ENCODE measurements at places on chromosomes 13 and 19.

DNA sequence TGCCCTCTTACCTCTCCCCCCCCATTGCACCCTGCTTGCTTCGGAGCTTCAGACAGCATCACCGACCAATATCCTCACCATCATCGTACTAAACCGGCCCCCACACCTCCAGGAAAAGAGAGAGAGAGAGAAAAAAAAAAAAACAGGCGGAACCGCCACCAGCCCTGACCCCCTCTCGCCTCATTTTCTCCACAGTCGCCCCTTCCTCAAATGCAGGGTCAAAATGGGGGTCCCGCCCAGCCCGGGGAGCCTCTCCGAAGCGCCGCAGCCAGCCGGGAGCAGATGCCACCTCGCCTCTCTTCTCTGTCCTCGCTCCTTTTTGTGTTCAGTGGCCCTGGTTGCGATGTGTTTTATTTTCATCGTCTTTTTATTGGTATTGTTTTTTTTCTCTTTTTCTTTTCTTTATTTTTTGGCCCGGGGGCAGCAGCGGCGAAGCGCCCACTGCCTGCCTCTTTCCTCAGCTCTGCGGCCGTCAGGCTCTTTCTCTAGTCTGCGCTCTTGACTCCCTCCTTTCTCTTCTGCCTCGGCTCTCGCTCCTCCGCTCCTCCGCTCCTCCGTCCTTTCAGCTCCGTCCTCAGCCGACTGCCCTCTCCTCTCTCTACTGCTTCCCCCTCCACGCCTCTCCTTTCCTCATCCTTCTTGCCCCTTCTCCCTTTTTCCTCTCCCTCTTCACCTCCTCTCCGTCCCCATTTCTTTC is 41.4 kb downstream of the DEDD2 start:
- DNase-seq: no peak

GRCh38 chr19:15126131-15126910 is 19.1 kb downstream of the SYDE1 start:
- DNase-seq: no peak

DNA sequence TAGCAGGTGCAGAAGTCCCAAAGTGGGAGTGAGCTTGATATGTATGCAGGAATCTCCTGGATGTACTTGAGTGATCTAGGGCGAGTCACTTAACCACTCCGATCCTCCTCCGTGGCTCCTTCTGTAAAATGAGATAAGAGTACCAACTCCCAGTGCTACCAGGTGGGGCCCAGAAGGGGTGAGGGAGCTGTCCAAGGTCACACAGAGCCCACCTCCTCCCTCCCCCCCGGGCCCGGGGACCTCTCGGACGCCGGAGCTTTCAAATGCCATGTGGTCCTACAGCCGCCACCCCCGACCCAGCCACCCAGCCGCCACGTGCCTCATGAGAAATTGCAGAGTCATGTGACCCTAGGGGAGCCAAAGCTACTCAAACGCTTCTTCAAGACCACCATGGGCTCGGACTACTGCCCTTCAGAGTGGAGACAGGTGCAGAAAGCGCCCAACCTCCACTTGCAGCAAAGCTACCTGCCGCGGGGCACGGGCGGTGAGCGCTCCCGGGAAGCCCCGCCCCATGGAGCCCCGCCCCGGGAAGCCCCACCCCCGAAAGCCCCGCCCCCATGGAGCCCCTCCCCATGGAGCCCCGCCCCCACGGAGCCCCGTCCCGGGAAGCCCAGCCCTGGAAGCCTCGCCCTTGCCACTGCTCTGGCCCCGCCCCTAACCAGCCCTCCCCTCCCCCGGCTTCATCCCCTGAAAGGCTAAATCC is 10.1 kb upstream of the ZNF358 start:
- DNase-seq: no peak

DNA sequence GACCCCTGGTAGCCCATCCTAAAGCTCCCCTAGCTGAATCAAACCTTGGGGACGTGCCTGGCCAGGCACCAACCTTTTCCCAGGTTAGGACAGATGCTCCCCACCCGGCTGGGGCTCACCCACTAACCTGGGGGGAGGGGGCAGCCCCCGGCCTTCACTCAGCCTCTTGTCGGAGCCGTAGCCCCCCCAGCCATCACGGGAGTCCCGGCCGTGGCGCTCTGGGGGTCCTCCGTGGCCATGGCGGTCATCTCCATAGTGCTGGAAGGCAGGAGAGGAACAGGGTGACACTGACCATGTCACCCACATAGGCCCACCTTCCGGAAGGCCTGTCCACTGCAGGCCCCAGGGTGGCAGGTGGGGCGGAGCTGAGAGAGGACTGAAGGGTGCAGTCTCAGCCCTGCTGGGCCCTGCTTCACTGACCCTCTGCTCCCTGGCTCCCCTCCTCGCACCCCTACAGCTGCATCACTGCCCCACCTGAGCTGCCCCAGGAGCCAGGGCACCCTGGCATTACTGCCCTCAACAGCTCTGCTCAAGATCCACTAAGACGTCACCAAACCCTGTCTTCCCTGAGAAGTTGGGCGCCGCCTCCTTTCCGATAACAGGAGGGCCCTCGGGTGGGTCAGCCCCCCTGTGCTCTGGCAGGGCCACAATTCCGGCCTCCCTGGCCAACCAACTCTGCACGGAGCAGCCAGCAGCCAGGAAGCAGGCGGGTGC is 22.6 kb upstream of the TINCR start:
- no peak for DNase-seq

- DNase-seq: no peak
These were observed 15.2 kb upstream of the SLC25A30 start for GRCh38 chr13:45433381-45433790.

- no peak for DNase-seq
These were observed 169.9 kb downstream of the DCT start for GRCh38 chr13:94309576-94309975.

DNA sequence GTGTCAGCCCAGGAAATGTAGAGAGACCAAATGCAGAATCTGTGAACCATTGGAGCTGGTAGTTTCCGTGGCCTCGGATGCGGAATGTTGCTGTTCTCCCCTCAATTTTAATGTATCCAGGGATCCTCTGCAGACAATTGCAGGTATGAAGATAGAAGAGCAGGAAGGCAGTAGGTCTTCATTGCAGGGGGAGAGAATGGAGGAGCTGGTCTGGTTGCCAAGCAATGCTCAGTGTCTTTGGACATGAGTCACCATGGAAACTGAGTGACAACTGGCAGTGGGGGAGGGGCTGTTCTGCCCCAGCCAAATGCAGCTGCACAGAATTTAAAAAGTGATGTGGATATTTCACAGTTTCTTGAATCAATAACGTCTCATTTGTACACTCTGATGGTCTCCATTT is 56.1 kb upstream of the ZNF835 start:
- no peak for DNase-seq

DNA sequence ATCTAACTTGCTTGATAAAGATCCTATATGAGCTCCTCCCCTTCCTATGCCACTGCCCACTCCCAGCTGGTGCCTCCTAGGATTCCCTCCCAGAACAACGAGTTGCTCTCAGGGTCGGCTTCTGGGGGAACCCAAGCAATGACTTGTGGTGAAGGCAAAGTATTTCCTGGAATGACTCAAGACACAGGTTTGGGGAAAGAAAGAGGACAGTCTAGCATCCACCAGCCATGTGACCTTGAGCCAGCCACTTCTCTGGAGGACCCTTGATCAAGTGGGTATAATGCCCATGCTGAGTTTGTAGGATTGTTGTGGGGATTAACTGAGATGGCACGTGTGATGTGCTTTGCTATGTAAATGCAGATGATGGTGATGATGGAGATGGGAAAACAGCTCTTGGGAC is 33.0 kb downstream of the MBD3L2B start:
- no peak for DNase-seq

GRCh38 chr19:48963371-48964204 is 1.5 kb upstream of the FTL start:
- peak; percentile 40 for DNase-seq

GRCh38 chr13:46530084-46530935 is 22.7 kb upstream of the LRCH1 start:
- peak; percentile 3 for DNase-seq

- no peak for DNase-seq
These were observed 87.9 kb upstream of the POSTN start for GRCh38 chr13:37686501-37686900.

GRCh38 chr19:14363183-14364097 is 17.8 kb upstream of the ADGRE5 start:
- DNase-seq: no peak

DNA sequence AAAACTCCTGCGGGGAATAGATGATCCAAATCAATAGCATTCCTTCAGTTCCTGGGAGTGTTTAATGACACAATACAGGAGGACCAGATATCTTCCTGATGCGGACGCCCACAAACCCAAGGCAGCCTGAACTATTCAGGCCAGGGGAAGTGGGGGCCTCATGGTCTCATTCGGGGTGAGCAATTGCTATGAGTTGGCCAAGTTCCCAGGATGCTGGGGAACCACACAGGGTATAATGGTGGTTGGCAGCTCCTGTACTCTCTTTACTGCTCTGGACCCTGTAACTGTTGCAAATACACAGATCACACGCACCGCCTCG is 401.2 kb downstream of the IRS2 start:
- no peak for DNase-seq

GRCh38 chr13:57724486-57725272 is 93.1 kb downstream of the PCDH17 start:
- DNase-seq: no peak

DNA sequence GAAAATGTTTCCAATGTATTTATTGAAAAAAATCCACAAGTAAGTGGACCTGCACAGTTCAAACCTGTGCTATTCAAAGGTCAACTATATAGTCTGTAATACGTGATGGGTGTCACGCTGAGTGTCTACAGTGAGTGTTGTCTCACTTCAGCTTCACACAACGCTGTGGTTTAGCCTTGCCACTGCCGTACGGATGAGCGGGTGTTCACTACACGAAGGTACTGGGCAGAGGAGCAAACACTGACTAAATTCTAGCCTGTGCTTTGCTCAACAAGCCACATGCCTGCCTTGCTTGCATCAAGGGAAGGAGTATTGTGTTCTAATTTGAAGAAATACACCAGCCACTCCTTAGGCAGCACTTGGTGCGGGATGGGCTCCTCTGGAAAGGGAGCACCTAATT is 3.4 kb upstream of the FFAR3 start:
- DNase-seq: no peak

Data from amniotic stem cell (primary cell).